ENCODE measurements at places on chromosomes 12 and 14.

- peak; percentile 70 for DNase-seq
Observed at GRCh38 chr14:91396959-91397815, 20.4 kb downstream of the CCDC88C start.

DNA sequence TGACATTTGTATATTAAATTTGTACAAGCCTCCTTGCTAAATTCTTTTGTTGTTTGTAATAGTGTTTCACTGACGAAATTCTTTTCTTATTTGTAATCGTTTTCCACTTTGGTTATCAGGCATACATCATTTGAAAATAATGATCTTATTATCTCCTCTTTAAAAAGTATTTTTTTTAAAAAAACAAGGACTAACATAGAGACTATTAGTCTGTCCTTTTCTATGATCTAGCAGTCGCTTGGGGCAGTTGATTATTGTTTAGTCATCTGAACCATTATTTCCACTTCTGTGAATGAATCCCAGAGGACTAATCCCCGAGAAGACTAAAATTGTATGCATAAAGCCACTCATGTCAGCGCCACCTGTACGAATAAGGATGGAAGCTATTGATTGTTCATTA is 11.5 kb downstream of the ADGRD1 start:
- no peak for DNase-seq

- DNase-seq, result no peak
Observed at GRCh38 chr14:48008646-48009045, 333.2 kb upstream of the MDGA2 start.

DNA sequence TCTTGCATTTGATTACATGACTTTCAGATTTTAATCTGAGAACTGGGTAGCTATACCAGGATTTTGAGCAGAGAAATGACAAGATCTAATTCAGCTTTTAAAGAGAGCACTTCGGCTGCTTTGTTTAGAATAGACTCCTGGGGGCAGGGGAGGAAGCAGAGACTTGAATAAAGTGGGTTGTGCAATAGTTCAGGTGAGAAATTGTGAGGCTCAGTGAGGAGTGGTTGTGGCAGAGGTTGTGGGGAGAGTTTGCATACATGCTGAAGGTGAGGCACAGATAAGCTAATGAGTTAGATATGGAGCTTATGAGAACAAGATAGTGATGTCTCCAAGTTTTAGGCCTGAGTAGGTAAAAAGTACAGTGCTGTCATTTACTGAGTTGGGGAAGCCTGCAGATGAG is 281.4 kb downstream of the FLRT2 start:
- no peak for DNase-seq

DNA sequence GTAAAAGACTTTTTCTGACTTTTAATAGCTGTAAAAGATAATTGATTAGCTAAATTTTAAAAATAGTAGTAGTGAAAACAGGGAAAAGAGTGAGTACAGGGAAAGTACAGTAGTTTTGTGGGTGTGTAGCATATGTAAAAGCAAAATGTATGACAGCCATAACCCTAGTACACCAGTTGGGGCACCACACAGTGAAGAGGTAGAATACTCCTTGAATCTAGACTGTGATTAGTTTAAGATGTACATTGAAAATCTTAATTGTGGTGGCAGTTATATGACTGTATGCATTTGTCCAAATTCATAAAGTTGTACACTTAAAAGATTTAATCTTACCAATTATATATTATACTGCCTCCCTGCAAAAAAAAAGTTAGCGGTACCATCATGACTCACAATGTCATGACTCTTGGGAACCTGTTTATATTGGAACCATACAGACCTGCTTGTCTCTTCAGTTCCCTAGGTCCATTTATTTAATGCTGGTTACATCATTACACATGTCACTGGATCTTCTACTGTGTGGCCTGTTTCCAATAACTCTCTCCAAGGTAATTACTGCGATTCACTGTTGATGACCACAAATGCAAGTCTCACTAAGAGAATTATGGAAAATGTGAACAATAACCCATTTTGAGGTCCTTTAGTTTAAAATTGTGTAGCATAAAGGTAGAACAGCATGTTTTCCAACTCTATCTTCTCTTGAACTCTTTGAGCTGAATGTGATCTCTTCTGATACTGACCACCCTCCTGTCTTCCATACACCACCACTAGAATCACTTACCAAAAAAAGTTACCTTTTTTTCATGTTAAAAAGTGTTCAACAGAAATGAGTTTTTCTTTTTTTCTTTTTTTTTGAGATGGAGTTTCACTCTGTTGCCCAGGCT is 264.2 kb upstream of the AMIGO2 start:
- no peak for DNase-seq

Data from activated CD4-positive, alpha-beta T cell treated with anti-CD3 and anti-CD28 coated beads, Interleukin-2, amount 50 U/mL, for 48 hours (primary cell).